CD4-positive, CD25-positive, alpha-beta regulatory T cell (primary cell): ENCODE measurements at places on chromosomes 2 and 18. TPM values are rescaled to one million over a fixed set of nuclear protein-coding genes. Genes with fewer than 3 reads are reported as not detected.

The TEKT4 gene
- not detected for total RNA-seq

- DNase-seq, result no peak
These were observed 11.8 kb downstream of the SYT4 start for GRCh38 chr18:43265465-43265864.

DNA sequence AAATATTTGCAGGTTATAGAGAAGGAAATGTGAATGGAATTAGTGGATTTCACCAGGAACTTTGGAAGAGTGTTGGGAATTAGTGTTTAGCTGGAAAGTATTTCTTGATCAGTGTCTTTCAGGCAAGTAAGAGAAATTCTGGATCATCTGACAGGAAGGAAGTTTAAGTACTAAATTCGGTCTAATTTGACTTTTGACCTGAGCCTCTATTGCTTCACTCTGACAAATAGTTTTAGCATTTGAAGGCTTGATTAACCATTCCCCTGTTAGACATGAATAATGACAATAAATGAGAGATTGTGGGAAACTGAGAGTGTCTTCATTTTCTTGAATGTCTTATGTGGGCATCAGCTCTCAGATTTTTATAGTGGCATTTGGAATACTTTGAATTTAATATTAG lies 16.0 kb downstream of the CCNT2 start:
- DNase-seq, result no peak

GRCh38 chr2:176581557-176582165 lies 312.4 kb downstream of the MTX2 start:
- DNase-seq, result no peak

- DNase-seq, result no peak
These were observed 246.8 kb downstream of the DYSF start for GRCh38 chr2:71700041-71700657.
